ENCODE measurements at places on chromosomes 11 and 22. TPM values are rescaled to one million over a fixed set of nuclear protein-coding genes. Genes with fewer than 3 reads are reported as not detected.
A peak's percentile ranks its signal among the peaks of the same experiment; 100 is the strongest.

- peak; percentile 51 for DNase-seq
Observed at GRCh38 chr11:117058761-117059261, 39.4 kb downstream of the SIK3 start.

- no peak for DNase-seq
Observed at GRCh38 chr11:70371241-70371640, 27.1 kb upstream of the CTTN start.

DNA sequence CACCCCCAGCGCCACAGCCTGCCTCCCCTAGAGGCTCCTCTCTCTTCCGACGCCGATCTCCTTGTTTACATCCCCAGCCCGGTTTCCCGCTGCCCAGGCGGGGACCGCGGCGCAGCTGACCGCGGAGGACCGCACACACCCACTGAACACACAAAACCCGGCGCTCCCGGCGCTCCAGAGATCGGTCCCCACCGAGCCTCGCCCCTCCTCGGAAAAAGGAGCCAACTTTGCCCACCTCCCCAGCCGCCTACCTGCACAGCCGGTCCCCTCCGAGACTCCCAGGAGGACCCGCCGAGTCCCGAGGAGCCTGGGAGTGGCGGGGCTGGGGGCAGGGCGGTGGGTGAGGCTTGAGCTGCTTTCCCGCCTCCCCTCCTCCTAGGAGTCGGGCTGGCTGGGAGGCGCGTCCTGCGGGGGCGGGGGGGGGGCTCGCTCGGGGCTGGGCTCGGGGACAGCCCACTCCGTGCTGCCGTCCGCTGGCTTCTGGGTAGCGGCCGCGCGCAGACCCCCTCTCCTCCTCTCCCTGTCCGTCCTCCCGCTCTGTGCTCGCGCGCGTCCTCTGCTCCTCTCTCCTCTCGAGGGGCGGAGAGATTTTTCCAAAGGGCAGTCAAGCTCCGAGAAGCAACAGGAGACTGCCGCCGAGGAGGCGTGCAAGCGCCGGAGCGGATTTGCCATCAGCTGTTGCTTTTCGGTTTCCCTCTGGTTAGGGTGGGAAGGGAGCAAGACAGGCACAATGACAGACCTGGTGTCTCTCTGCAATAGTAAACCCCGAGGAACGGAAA lies at the start of gene FXYD6:
Gene FXYD6, minus strand, starts transcription at position 318 of the 779 bp plus-strand sequence. CDS start 33,882 bp downstream, outside the sequence.
- no peak for DNase-seq

DNA sequence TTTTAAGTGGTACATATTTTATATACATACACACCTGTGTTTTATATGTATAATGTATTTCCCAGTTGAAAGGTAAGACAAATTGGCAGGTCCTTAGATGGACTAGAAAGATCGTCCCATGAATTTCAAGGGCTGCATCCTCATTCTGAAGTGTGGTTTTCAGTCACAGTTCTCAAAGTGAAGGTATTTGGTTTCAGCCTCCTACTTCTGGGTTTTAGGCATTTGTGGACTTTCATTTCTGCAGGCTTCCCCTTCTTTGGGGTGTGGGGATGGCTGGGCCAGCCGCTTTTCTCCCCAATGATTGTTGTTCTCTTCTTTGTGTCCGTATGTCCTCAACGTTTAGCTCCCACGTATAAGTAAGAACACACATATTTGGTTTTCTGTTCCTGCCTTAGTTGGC lies 10.0 kb downstream of the DCPS start:
- DNase-seq, result no peak

- no peak for DNase-seq
Observed at GRCh38 chr11:134459246-134460061, 47.4 kb upstream of the B3GAT1 start.

DNA sequence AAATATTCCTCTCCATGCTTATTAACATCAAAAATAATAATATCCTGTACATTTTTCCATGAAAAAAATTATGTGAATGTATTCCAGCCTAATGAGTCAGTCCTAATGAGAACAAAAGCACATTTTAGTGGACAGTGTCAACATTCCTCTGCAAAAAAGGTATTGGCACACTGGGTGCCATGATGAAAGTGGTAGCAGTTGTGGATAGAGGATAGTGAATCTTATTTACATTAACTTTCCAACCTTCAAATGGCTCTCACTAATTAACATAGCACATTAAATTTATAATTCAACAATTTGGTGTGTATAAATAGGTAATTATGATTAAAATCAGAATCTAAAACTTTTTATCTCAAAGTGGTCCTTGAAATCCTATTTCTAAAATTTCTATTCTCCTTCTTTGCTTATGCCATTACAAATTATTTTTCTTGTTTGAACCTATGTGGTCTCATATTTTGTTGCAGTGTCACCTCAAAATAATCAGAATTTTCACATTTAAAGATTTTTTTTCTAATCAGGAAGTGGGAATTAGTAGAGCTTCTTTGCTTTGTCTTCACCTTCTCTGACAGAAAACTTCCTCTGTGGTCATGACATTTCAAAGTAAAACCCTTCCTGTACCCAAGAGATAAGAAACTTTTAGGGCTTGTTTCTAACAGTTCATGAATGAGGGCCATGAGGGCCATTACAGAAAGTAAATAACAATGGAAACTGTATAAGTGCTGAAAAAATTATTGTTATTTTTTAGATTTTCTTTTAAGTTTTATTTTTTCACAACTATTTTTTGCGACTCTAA lies 18.7 kb downstream of the SOX6 start:
- no peak for DNase-seq

GRCh38 chr11:86514453-86514852 lies 139.8 kb downstream of the CCDC81 start:
- no peak for DNase-seq

GRCh38 chr11:11036848-11037732 lies 179.2 kb upstream of the ZBED5 start:
- peak; percentile 64 for DNase-seq

DNA sequence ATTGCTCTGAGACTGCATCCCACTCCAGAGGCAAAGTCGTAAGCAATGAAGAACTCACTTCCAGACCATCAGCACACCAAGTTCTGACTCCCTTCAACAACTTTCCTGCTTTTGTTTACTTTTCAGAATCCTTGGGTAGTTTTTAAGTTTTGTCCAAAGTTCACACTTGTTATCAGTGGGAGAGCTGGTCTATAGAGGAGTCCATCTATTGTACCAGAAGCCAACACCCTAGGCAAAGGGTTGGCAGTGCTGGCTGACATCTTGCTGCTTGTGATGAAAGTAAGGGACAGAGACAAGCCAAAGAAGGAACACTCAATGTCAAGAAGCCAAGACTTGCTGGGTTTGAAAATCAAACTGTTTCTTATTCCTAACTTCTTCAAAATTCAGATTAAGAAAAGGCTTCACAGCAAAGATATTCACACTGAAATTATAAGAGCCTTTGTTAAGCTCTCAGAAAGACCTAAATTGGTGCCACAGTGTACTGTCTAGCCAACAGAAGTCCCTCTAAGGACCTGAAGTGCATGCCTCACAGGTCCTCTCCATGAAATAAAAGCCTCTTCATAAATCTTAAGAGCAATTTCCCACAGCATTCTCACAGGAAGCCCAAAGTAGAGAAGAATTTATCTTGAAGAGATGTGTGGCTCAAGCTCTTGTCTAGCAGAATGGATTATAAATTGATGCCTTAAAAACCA lies 21.5 kb upstream of the LINC01488 start:
- DNase-seq, result no peak

DNA sequence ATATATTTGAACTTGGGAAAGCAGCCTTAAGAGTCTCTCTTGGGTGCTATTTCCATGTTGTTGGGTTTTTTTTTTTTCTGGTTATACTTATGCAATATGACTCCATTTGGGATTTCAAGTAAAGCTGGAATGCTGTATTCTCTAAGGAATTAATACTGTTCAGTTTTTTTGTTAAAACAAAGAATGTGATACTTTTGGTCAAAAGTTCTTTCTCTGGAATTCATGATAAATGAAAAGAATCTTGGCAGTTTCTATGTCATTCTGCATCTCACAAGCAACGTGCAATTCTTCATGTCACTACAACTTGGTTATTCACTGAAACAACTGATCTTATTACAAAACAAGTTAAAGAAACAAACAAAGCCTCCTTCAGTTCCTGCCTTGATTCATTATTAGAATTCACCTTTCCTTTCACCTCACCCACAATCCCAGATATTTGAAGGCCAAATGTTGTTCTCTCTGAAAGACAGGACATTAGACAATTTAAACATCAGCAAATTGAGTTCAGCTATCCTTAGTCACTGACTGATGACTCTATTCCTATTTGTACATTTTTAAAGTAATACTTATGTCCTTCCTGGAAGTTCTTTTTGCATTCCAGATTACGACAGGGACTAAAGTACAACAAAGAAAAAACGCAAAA lies 176.2 kb downstream of the SBF2 start:
- peak; percentile 54 for DNase-seq

DNA sequence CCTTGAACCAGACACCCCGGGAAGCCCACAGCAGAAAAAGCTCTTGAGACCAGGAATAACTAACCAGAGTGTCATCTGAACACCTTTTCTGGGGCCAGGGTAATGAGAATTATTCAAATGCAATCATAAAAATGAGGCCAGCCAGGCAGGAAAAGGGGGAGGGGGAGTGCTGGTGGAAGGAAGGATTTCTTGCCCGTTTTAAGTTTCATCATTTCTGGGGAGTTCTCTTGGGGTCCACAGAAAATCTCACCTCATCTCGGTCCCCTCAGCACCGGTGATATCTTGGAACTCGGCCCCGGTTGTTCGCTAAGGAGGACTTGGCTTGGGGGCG lies 495 bp upstream of the PKNOX2 start:
- no peak for DNase-seq

DNA sequence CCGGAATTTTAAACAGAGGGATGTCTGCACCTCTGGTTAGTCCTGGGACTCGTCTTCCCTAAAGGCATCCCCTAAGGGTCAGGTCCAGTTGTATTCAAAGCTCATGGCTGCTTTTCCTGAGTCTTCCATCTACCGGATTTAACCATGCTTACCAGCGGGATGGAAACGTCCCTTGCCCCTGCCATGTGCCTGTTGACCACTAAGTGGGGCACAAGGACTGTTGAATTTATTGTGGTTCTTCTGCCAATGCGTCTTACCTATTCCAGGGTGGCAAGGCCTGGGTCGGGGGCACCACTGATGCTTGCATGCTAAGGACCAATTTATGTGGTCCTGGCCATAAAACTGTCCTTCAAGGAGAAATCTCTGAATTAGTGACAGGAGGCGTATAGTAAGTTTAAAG lies 25.6 kb downstream of the ANKRD42 start:
- no peak for DNase-seq

- peak; percentile 46 for DNase-seq
Observed at GRCh38 chr22:37999640-38000272, 15.4 kb upstream of the SOX10 start.

Gene NXPE1
- not detected for total RNA-seq

DNA sequence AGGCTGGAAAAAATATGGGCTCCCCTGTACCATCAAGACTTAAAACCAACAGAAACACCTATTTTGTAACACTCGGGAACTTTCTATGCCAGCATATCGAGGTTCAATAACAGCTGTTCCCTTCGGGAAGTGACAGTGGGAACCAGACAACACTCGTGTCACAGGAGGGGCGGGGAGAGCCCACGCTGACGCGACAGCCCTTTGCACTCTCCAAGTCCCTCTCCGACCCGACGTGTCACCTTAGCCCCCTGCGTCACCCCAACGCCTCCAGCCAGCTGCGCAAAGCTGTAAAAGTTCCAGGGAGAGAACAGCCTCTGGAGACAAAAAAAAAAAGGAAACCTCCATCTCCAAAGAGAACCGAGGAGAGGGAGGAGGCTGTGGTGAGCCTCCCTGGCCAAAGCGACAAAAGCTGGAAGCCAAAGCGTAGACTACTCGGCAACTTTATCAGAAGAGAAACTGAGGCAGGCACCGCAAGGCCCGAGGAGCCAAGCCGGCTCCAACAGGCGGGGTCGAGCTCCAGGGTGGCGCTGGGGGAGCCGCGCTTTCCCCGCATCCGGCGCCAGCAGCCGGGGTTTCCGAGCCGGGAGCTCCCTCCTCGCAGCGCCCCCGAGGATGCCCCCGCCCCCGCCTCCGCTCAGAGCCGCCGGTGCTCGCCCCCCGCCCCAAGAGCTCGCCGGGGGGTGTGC lies 751 bp downstream of the ARFGAP3 start:
- DNase-seq, result peak; percentile 62

DNA sequence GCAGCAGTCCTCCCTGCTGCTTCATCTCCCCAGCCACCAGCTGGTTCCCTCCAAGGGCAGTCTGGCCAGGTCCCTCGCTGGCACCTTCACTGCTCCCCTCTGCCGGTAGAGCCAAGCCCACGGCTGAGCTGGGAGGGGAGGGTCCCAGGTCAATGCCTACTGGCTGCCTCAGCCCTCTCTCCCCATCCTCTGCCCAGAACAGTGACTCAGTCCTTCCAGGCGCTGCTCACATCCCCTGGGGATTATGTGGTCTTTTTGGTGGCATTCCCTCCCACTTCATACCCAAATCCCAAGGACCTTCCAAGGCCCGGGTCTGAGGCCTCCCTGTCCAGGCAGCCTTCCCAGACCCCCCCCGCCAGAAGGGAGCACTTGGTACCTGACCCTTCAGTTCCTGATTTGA lies 44.9 kb downstream of the WNT7B start:
- DNase-seq, result no peak

GRCh38 chr11:132026746-132027145 lies 656.3 kb downstream of the NTM start:
- DNase-seq, result no peak

DNA sequence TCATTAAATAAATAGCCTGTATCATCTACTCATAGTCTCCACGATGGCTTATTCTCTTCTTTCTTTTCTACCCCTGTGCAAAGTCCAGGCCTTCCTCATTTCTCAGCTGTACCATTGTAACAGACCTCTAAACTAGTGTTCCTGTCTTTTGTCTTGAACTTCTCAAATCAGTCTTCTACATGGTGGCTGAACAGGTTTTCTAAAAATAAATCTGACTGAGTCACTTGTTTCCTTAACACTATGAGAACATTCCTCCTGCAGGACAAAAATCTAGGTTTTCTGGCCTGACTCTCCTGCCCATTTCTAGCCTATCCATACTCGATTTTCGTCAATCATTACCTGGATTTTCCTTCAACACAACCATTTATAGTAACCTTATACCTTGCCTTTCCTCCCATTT lies 1080.8 kb upstream of the TENM4 start:
- DNase-seq, result no peak

GRCh38 chr11:34339149-34340064 lies 18.4 kb downstream of the ABTB2 start:
- no peak for DNase-seq
